ENCODE measurements at places on chromosomes 13 and 19.

GRCh38 chr13:32124743-32125142, 93.2 kb downstream of the FRY start:
- no peak for DNase-seq

GRCh38 chr13:24500977-24501376, 11.6 kb downstream of the PARP4 start:
- no peak for DNase-seq

DNA sequence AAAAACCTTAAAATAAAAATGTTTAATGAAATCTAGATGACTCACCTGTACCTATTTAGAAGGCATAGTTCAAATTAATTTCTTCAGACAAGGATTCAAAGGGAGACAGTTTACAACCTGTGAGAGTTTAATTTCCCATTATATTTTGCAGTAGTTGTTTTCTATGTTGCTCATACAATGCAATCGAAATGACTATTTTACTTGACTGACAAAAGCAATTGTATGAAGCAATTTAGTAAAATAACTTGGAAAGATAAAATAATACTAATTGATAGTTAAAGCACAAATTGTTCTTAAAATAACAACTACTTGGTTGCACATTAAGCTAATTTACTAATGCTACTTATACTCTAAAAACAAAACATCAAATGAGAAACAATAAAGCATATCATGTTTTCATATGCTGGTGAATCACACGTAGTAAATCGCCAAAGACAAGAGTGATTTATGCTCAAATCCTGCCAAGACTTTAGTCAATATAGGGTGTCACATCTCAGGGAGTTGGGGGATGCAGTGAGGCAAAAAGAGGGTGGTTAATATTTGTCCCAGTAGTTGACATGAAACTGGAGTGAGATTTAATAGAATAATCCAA, 6.4 kb downstream of the DACH1 start:
- no peak for DNase-seq

- DNase-seq, result no peak
These were observed 485.1 kb downstream of the FOXO1 start for GRCh38 chr13:40181203-40181845.

DNA sequence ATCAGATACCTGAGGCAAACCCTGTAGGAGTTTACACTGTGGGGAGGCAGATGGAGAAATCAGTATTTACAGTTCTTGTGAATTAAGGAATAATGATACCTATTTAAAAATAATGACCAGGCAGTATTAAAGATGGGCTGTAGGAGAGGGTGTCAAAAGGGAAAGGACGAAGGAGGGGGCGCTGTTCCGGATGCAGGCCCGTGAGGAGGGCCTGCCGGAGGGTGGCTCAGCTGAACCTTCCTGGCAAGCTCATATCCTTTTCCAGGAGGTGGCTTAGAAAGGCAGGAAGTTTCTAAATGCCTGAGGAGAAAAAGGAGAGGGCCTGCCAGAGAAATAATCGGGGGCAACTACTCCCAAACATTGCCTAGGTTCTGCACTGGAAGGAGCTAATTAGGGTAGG, 46.6 kb downstream of the MBNL2 start:
- DNase-seq, result no peak

GRCh38 chr13:114065926-114066774, 66.3 kb downstream of the RASA3 start:
- no peak for DNase-seq

GRCh38 chr13:26629260-26629825, 71.9 kb downstream of the WASF3 start:
- DNase-seq, result no peak

DNA sequence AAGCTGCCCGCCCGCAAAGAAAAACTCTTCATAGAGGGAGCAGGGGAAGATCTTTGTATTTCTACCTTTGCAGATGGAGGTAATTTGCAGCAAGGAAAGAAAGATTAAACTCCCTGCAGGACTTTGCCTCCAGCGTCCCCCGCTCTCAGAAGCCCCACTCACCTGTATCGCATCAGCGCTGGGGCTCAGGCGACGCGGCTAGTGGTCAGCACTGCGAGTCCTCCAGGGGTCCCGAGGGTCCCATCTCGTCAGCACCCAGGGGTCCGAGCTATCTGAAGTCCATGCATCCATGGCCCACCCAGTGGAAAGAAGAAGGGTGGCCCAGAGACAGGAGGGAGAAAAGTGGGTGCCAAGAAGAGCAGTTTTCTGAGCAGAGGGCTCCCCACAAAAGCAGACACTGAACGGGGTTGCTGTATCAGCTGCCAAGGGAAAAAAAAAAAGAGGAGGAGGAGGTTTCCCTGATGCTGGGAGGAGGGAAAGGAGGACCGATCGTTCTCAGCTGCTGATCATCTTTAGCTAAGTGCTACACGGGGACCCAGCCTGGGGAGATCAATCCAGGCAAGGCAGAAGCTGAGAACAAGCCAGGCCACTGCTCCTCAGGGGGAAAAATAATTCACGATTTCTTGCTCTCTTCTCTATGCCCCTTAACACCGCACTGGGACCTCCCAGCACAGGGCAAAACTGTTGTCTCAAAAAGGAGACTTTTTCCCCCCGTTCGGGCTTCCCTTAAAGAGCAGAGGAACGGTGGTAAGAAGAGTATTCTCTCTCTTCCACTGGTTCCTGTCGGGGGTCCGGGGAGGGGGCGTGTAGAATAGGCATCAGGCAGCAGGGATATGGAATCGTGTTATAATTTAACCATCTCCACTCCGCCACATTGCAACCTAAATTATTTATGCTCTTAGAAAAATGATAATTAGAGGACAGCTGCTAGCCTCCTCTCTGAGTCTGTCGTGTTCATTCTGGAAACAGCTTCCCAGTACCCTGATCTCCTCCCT, 117.7 kb upstream of the CACNA1A start:
- no peak for DNase-seq

DNA sequence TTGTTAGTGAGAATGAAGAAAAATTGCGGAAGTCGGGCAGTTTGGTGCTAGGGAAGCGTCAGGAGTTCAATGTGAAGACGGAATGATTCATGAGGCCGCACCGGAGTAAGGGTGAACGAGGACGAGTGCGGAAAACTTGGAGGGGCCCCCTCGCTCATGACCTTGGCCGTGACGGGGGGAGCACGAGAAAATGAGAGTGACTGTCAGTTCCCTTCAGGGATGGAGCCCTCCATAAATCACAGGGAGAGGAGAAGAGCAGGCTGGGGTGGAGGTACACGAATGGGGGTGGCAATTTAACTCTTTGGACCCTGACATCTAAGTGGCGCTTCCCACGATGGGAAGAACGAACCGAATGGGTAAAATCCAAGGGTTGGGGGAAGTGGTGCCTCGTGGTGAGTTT, 486.4 kb downstream of the TSHZ3 start:
- DNase-seq, result no peak

DNA sequence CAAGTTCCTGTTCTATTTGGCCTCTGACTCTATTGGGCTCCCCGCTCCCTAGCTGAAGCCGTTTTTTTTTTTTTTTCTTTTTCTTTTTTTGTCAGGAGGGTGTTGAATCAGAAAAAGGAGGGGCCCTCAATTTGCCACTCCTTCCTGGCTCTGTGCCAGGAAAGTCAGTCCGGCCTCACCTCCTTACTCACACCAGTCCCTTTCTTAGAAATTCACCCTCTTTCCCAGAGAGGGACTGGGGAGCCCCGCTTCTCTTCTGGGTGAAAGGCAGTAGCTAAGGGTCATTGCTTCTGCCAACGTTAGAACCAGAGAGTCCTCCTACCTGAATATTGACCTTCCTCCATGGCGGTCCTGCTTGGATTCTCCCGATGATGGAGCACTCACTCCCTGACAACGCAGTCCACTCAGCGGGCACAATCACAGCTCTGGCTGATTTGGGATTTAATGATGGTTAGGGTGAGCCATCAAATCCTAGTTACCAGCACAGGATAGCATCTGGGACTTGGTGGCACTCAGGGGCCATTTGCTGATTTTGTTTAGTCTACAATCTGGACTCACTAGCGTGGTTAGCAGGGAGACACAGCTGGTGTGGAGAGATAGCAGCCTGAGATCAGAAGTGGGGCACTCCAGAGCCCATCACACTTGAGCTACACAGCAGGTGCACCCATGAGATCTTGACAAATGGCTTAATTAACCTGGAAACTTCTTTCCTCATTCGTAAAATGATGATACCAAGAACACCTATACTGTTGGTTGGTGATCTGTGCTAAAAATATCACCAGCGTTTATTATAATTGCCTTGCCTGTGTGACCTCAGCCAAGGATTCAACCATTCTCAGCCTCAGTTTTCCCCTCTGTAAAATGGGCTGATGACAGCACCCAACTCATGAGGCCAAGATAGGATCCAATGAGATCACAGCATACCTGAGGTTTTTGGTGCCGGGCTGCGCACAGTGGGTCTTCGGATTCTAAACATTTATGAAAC, 2.2 kb downstream of the FCER2 start:
- DNase-seq, result no peak

DNA sequence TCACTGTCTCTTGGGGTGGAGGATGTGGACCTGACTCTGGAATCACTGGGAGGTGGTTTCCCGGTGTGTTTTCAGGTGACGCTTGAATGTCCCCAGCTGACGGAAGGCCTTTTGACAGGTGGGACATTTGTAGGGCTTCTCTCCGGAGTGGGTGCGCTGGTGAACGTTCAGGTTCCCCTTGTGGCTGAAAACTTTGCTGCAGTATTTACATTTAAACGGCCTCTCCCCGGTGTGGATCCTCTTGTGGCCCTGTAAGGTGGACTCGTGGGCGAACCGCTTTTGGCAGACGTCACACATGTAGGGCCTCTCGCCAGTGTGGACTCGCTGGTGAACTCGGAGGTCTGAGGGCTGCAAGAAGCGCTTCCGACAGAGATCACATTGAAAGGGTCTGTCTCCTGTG, 7.8 kb downstream of the ZSCAN5B start:
- DNase-seq, result no peak

DNA sequence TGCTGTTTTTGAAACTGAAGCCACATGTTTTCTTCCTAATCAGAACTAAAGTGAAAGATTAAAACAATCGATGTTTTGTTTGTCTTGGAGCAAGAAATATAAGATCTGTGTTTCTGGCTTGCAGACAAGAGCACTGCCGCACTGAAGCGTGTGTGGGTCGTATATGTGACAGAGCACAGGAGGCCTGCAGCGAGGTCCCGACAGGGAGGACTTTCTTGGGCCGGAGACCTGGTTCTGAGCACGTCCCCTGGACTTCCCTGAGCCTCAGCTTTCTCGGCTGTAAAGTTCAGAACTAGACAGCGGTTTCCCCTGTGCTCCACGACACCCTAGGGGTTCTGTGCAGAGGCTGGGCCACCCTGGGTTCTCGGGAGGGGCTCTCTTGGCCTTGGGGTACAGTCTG, 60.5 kb downstream of the GADD45B start:
- DNase-seq, result no peak

- no peak for DNase-seq
These were observed 2541.1 kb downstream of the PCDH9 start for GRCh38 chr13:64688893-64689677.

GRCh38 chr19:46736531-46737297, 9.1 kb upstream of the FKRP start:
- no peak for DNase-seq

DNA sequence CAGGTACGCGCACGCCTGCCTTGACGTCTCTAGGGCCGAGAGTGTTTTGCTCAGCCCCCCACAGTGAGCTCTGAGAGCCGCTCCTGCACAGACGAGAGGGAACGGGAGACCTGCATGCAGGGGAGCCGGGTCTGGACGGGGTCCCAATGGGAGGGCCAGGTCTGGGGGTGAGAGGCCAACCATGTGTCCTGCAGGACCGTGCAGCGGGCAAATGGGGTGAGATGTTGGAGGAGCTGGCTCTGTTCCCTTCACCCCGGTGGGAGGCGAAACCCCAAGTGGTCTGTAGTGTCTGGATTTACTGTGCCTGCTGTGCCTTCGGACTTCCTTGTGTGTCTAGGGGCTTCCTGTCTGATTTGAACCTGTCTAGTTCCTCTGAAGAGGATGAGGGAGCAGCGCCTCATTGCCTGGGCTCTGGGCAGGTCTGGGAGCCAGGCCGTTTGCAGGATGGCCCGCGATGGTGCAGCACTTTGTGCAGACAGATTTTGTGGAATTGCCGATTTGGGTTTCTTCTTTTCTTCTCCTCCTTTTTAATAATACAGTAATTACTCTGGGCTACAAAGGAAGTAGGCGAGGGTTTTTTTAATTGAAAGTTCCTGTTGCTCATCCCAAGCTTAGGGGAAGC, 2.1 kb downstream of the CSNK1G2 start:
- DNase-seq, result no peak

Measured in NCI-H187 treated with DMSO at 0.1 percent for 48 hours (cell line).